Immature natural killer cell (primary cell): ENCODE measurements at places on chromosomes 3 and 15. TPM values are rescaled to one million over a fixed set of nuclear protein-coding genes. Genes with fewer than 3 reads are reported as not detected.

TMEM212 gene
- polyA plus RNA-seq, result not detected

HTR3E gene
- polyA plus RNA-seq, result not detected

CASR gene
- polyA plus RNA-seq, result not detected

TRPM7 gene
- polyA plus RNA-seq, result 17.8 TPM

SEMA6D gene
- polyA plus RNA-seq, result not detected

IL17RE gene
- not detected for polyA plus RNA-seq

C15orf40 gene
- 48.1 TPM for polyA plus RNA-seq
